ENCODE measurements at places on chromosomes 4 and X.

DNA sequence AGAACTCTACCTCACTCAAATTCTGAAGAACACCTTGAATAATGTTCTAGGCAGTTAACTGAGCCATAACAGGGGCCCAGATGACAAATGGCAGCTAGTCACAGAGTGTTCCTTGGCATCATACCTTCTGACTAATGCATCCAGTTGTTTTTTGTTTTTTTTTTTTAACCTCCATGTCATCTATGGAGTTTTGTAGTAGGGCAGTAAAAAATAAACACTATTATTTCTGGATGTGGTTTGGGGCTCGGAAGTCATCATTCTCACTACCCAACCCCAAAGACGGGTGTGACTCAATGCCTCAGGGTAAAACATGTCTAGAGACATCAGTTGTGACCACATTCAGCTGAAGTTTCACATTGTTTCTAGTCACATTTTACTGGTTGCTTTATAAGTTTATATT lies 31.2 kb upstream of the MCF2 start:
- no peak for DNase-seq

DNA sequence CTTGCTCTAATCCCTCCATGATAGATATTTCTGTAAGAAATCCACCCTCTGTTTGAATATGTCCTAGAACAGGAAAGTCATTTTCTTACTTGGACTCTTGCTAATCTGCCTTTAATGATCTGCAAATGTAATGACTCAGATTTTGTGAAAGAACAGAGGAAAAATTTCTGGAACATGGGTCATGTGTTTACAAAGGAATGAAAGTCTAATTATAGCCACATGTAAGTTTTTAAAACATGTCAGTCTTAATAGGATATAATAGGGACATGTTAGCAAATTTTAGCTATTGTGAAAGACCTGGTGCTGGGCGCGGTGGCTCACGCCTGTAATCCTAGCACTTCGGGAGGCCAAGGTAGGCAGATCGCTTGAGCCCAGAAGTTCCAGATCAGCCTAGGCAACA lies 47.6 kb downstream of the GRK4 start:
- DNase-seq = peak; percentile 20

DNA sequence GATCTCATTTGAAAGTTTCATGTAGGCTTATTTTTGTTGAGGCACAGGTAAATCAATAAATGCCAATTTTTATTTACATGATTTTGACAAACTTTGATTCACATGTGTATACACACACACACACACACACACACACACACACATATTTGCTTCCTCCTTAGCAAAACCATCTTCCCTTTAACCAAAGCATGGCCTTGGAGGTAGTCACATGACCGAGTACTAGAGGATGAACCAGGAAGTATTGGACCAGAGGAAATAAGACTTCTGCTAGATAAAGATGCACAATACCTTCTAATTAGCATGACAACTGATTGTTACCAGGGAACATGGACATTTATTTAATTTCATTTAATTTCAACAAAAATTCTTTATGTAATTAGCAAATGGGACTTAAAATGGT lies 23.4 kb upstream of the CFAP299 start:
- no peak for DNase-seq

- DNase-seq = no peak
These were observed 866 bp upstream of the EMD start for GRCh38 chrX:154378059-154378798.

GRCh38 chr4:37666625-37667071 lies 19.5 kb downstream of the RELL1 start:
- DNase-seq = peak; percentile 99

GRCh38 chr4:3677748-3678070 lies 88.5 kb upstream of the ADRA2C start:
- DNase-seq = no peak

DNA sequence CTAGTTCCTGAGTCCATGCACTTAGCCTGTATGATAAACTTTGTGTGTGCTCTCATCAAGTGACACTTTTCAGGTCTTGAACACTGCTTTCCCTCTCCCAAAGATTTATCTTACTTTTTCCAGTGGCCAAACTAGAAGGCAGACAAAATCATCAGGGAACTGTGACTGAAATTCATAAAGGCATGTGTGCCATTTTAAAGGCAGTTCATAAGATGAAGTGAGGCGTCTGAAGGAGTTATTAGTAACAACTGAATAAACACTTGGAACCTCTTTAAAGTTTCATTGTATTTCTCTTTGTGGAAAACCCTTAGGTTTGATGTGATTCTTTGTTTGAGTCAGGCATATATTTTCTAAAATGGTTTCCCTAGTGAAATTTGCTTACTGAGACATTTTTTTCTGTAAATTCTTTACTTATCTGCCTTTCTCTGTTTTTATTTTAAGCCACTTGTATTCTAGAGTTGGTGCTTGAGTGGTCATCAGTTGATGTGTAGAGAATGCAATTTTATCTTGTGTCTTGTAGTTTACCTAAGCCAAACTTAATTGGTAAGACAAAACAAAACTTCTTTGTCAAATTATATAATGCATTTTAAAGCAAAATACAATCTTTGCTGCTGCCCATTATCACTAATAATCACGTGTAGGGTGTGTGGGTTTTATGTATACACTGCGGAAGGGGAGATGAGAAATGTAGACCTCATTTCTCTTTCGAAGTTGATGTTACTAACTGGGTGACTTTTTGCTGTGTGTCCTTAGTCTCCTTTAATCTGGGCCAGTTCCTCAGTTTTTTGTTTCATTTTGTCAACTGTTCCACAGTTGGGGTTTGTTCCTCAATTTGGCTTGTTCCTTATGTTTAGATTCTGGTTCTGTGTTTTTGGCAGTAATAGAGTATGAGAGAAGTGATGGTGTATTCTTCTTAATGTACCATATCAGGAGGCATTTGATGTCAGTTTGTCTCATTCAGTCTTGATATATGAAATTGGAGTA lies 56.8 kb downstream of the RBPJ start:
- DNase-seq = no peak

GRCh38 chr4:14726877-14727361 lies 275.4 kb upstream of the CPEB2 start:
- DNase-seq = peak; percentile 76

GRCh38 chr4:65393078-65393477 lies 277.2 kb downstream of the EPHA5 start:
- DNase-seq = no peak

DNA sequence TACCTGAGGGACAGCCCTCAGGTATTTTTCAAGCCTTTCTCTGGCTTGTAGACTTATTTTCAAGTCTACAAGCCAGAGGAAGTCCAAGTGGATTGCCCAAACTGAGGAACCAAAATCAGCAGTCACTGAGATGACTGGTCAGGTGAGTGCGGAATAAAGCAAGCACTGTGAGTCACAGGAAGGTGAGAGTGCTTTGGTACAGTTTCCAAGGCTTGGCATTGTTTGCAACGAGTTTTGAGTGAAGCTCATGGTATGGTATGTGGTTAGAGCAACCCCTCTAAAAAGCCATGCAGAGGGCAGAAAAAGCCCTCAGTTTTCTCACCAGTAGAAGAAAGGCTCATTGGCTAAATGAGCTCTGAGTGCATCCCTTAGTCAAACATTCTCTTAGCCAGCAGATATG lies 112.8 kb upstream of the EOLA2 start:
- no peak for DNase-seq

DNA sequence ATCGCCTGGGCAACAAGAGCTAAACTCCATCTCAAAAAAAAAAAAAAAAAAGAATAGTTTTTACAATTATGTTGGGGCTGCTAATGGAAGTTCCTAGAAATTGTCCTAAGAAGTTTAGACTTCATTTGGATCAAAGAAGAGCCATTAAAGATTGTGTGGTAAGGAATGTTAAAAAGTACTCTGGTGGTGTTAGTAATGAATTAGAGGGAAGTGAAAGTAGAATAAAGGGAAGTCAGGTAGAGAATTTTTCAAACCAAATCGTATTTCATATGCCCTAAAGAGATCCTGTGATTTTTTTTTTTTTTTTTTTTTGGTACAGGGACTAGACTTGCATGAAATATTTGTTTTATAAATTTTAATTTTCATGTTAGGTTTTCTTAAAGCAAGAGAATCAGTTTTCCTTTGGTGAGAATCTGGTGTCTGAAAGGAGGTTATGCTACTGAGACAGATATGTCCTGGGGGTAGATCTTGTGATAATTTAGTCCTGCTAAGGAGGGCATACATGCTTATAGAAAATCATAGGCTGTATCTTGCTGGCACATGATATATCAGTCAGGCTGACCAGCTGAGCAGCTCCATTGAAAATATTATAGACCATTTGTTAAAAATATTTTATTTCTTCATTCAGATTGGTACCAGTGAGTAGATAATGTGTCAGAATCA lies 10.7 kb downstream of the SEC24B start:
- no peak for DNase-seq

DNA sequence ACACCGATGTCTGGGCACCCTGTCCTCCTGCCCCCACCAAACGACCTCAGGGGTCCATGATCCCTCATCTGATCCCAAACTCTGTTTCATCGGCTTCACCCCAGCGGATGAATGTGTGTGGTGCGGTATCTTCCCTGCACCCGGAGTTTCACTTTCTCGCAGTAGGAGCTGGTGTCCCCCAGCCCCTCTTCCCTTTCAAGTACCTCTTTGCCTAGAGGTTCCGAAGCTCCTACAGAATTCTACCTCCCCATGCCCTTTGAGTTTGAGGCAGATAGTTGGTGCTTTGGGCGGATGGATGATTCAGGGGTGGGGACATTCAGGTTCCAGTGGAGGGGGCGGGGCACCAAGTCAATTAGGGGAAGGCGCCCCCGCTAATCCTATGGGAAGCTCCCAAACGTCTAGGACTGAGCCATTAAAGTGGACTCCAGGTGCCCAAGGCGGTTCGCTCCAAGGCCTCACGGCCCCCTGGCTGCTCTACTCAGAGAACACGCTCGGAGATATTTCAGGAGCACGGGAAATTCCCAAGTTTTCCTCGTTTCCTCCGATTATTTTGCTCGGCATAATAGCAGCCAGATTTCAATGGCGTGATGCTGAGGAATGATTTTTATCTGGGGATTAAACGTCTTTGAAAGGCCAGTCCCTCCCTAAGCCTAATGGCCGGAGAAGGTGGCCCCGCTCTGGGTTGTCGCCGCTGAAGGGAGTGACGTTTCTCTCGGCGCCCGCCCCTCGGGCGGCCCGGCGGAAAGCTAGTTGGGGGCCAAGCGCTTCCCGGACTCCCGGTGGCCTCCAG lies 1.3 kb downstream of the MSX1 start:
- no peak for DNase-seq

DNA sequence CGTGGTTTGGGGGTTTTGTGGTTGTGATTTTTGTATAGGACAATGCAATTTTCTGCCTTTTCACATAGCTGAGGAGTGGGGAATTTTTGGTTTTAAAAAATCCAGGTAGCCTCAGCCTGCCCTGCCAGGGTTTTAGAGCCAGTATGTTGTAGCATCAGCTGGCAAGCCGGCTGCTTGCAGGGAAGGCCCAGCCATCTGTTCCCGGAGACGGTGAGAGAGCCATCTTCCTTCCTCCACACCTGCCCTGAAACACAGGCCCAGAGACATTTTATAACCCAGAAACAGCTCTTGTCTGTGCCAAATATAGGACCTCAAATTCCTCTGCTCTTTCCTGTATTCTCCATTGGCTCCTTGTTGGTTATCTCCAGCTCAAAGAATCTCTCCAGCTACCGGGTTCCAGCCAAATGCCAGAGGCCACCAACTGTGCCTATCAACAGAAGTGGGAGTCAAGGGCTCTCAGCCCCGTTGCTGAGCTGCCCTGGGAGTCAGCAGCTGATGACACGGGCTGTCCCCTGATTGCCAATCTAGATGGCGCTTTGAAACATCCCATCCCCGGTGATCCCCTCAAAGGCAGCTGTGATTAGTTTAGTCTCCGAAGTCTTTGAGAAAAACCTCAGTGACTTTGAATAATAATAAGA lies 595.2 kb downstream of the MID1IP1 start:
- DNase-seq = no peak

DNA sequence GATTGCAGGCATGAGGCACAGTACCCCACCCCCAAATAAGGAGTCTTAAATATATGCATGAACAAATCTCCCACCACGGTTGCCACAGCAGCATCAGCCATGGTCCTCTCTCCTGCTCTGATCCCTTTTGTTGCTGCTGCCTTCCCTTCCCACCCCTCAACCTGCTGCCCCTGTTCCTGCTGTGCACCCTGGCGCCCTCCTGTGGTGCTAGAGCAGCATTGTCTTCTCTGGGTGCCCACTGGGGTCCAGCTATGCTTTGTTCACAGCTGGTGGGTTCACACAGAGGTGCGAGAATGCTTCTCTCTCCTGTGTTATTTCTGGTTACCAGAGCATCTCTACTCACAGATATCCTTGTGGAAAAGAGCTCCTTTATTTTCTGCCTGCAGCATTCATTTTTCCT lies 116.2 kb downstream of the GATB start:
- DNase-seq = no peak

DNA sequence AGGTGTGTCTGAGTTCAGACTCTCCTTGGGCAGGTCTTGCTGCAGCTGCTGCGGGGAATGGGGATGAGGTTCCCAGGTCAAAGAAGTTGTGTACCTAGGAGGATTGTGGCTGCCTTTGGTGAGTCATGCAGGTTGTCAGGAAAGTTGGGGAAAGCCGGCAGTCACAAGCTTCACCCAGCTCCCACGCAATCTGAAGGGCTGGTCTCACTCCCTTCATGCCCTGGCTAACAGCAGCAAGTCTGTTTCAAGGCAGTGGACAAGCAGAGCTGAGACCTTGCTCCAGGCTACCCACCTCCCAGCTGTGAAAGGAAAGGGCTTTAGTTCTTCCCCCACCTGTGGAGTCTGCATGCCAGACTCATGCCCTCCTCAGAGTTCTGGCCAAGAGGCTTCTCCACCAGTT lies 287.2 kb downstream of the DTHD1 start:
- DNase-seq = no peak

GRCh38 chrX:15860921-15861320 lies 6.3 kb upstream of the AP1S2 start:
- DNase-seq = no peak

DNA sequence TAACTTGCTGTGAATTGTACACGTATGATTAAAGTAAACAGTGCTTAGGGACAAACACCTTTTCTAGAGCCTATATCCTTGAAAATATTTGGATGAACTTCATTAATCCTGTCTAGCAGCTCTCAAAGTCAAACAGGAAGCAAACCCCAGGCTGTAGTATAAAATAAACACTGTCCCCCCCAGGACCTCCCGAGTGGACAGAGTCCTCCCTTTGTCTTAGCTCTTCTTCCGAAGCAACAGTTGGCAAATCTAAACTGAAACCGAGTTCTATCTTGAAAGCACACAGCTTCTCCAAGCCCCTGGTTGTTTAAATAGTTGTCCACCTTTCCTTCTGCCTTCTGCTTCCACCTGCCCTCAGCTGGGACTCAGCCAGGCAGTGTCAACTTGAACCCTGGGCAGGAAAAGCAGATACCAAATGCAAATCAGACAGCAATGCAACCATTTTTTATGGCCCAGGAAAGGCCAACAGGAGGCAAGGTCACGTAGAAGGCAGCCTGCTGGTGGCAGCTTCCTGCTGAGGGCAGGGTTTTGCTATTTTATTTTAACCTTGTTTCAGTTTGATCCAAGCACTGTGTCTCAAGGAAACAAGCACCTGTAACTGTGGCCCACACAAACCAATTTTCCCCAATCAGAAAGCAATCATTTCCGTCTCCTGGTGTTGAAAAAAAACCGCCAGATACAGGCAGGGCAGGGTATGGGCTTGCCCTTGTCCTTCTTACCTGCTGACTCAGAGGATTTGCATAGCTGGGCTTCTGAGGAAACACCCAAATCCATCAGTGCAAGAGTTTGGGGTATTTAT lies 110.3 kb upstream of the KIT start:
- DNase-seq = no peak
